IMR-90 (cell line): ENCODE measurements at places on chromosomes 11 and 22.

GRCh38 chr11:14245444-14245843, 113.5 kb downstream of the RRAS2 start:
- DNase-seq = no peak

DNA sequence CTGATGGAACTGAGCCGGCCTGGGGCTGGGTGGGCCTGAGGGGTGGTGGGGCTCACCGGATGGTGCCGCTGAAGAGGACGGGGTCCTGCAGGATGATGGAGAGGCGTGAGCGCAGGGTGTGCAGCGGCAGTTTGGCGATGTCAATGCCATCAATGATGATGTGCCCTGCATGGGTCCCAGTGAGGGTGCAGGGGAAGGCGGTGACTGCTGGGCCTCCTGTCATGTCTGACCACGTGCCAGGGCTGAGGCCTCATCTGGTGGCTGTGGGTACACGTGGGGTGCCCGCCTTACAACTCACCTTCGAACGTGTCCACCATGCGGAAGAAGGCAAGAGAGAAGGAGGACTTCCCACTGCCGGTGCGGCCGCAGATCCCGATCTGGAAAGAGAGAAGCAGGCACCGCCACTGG, 7.1 kb upstream of the KCNJ11 start:
- DNase-seq = no peak

DNA sequence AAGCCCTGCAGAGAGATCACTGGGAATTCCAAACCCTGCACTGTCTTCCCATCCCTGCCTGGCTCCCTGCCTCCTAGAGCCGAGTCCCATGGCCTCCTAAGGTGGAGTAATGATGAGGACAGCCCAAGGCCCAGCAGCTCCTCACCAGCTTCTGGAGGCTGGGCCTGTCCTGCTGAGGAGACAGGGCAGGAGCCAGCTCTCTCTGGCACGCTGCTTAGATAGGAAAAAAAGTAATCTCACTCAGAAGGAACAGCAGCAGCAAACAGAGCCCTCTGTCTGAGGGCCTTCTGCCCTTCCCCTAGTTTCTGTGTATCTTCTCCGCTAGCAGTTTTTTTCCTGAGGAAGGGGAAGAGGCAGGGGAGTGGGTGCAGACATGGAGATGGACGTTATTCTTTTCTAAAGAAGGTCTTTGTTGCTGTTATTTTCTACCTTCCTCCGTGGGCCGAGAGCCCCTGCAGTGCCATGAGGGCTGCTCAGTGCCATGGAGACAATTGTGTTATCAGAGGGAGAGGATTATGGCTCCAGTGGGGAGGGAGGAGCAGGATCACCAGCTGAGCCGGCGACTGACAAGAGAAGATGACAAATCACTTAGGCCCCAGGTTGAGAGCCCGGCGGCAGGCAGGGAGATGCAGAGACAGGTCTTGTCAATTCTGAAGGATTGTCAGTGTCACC, 315.3 kb downstream of the BUD13 start:
- DNase-seq = no peak

GRCh38 chr22:24594569-24595120, 1.8 kb upstream of the LRRC75B start:
- no peak for DNase-seq

DNA sequence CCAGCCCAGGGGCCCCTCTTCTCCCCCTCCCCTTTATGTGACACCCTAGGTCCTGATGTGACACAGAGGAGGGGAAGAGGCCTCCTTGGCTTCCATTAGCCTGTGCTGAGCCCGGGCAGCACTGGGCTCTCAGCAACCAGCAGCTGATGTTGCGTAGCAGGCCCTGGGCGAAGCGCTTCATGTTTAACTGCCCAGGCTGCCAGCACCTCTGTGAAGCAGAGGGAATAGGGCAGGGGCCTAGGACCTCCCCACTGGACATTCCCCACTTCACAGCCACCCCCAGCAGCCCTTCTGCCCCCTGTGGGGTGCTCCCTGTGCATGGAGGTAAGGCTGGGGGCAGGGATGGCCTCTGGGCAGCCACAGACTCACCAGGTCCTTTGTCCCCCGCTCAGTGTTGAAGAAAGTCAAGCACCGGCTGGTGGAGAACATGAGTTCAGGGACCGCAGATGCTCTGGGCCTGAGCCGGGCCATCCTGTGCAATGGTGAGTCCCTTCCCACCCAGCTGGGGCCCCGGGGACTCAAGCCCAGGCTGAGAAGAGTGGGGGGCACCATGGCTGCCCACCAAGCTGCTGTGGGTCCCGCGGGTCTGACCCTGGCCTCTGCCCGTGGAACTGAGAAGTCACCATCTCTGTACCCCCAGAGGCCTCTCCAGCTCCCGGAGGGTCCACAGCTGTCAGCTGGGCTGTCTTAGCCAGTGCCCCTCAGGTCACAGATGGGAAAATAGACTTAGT, 11.6 kb downstream of the PICK1 start:
- no peak for DNase-seq

DNA sequence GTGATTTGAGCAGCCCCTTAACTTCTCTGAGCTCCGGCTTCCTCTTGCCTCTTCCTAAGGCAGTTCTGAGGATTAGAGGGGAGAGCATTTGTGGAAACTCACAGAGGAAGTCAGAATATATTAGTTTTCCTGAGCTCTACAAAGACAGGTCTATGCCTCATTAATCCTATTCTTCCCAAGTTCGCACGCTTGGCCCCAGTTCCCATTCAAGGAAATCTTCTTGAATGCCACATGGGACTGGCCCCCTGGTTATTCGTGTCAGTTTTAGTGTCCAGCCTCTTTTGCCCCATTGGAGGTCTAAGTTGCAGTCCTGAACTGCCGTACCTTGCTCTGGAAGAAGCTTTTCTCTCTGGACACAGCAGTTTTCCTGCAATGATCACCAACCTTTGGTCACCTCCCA, 37.6 kb upstream of the ALX4 start:
- DNase-seq = no peak

GRCh38 chr11:241634-242033, 4.9 kb downstream of the PSMD13 start:
- no peak for DNase-seq

GRCh38 chr11:725624-726202, 19.7 kb downstream of the EPS8L2 start:
- DNase-seq = no peak

GRCh38 chr22:30169002-30169401, 77.6 kb downstream of the LIF start:
- DNase-seq = no peak

DNA sequence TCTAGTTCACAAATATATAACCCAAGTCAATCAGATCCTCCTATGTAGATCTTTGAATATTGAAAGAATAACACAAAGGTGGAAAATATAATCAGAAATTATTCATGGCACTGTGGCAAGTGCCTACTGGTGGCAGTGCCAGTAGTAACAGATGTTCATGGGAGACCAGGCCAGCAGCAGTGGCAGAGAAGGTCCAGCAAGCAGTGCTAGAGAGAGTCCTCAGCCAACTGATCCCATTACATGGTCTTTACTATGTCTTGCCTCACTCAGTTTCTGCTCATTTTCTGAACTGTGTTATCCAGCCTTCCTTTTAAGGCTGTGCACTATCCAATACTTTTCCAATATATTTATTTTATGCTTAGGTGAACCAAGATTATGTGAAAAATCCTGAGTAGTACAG, 124.9 kb downstream of the MRTFA start:
- DNase-seq = no peak

DNA sequence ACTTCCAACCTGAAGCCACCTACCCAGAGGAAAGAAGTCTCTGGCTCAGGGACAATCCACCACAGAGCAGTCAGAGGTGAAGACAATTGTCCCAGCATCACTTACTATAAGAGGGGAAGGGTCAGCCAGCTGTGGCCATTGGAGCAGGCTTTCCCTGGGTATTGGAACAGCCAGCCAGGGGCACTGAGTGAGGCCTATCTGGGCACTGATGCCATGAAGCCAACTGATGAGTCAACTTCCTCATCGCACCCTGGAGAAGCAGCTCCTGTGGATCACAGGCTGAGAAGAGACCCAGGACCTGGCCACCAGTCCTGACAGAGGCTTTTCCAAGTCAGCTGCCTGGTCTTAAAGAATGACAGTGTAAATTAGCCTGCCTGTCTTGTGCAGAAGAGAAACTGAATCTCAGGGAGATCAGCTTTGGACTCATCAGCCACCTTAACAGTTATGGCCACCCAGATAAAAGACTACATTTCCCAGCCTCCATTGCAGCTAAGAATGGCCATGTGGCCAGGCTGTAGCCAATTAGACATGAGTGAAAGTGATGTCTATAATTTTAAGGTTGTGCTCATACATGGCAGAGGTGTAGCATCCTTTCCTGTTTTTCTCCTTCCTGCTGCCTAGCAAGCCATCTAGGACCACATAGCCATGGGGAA, 19.0 kb downstream of the CHST1 start:
- peak; percentile 22 for DNase-seq

DNA sequence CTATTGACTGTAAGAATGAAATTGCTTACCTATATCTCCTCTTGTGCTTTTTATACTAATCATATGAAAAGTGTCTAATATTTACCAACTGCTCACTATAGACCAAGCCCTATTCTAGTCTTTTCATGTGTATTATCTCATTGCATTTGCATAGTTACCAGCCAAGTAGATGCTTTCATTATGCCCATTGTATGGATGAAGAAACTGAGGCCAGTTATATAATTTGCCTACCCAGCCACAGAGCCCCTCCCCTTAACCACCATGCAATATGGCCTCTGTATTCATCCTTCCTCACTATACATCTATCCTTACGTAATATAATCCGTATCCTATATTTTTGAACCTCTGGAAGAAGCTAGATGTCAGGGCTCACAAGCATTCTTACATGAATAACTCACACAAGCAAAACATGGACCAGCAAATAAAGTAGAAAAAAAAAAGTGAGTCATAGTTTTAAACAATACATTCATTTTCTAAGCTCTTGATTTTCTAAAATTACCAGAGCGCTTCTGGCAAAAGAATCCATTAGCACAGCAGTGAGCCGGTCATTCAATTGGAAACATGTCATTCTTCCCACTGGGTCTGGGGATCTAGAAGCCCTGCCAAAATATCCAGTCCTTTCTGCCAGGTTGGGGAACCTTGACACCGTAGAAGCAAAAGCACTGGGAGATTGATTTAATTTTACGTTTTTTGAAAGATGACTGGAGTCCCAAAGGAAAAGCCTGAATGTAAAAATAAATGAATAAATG, 80.0 kb downstream of the C11orf91 start:
- DNase-seq = peak; percentile 87

DNA sequence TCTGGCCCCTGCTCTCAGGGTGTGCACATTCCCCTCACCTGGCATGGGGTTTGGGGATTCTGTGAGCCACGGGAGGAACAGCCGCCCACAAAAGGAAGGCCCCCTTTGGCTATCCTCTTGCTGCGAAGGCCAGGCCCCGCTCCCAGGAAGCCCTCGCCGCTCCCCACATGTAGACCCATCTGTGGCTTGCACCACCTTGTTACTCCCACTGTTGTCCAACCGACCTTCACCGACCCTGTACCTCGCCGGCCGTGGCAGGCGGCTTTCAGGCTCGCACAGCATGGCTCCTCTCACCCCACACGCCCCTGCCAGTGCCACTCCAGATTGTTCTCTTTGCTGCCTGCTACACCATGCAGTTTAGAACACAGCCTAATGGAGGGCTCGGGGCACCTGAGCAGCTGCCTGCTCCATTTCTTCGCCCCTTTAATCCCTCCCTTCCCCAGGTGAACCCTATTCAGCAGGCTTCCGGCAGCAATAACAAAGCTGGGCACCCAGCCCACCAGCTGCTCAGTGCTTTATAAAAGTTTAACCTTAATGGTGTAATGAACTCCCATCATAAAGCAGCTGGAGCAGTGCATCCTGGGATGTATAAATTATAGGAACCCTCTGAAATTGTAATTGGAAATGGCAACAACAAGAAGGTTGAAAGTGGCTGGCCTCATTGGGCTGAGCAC, 10.7 kb downstream of the DAGLA start:
- no peak for DNase-seq

DNA sequence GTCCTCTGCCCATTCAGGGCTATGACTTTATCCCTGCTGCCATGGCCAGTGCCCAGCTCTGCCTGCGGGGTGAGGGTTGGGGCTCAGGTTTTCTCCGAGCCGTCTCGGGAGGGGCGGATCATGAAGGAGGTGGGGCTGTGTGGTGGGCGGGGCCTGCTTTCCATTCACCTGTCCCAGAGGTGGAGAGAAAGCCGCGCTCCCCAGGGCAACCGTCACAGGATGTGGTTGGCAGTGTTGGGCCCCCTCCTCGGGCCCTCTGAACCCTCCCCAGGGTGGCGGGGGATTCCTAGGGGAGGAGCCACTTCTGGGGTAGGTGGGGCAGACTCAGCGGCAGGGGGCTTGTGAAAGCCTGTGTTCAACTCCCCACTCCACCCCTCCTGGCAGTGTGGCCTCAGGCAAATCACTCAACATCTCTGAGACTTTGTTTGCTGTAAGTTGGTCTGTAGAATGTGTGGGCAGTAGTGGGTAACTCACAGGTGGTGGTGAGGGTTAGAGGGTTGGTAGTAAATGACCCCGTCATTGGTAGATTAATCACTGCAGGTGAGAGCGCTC, 50.3 kb downstream of the CD6 start:
- no peak for DNase-seq

- no peak for DNase-seq
Observed at GRCh38 chr22:45845076-45845487, 131.9 kb downstream of the WNT7B start.

DNA sequence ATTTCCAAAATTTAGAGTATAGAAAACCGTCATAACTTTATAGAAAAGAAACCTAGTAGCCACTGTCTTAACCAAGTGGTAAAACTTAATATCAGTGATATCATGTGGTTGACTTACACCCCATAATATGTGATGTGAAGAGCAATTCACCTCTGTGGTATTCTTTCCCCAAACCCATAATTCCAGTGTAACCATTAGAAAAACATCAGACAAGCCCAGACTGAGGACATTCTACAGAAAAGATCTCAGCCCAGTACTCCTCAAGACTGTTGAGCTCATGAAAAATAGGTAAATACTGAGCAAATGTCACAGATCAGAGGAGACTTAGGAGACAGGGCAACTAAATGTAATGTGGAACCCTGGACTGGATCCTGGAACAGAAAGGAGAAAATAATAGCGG, 134.6 kb downstream of the PGR start:
- DNase-seq = no peak

GRCh38 chr11:92480499-92480898, 255.9 kb downstream of the FAT3 start:
- DNase-seq = peak; percentile 11

- DNase-seq = no peak
Observed at GRCh38 chr22:34841331-34841771, 224.6 kb upstream of the ISX start.

DNA sequence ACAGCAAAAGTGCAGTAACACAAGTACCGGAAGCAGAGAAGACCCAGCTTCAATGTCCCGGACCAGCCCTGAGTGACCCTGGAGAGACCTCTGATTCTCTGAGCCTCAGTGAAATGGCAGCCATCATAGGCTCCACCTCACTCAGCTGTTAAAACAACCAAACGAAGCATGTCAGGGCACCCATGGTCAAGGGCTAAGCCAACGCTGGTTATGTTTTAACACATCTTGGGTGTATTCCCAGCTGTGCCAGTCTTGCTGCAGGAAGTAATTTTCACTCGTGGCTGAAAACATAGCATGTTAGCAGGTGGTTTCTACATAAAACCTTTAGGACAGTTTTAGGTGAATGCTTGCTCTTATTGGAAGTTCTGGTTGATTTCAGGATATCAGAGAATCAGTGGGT, 30.9 kb downstream of the LMO2 start:
- no peak for DNase-seq
